ENCODE measurements at places on chromosomes 6 and 20. TPM values are rescaled to one million over a fixed set of nuclear protein-coding genes. Genes with fewer than 3 reads are reported as not detected.

DNA sequence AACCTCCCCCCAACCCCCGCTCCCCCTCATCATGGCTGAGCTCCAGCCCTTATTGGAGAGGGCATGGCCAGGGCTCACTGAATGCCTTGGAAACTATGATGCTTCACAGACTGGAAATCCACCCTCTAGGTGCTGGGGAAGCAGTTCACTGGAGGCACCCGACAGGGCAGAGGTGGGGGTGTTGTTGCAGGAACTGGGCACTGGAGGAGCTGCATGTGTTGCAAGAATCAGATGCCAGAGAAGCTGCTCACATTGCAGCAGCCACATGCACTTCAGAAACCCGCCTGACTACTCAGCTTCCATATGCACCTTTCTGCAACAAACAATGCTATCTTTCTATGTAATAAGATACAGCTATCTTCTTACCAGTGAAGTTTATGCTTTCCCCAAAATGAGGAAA lies 7.9 kb upstream of the TBPL1 start:
- H3K27ac ChIP-seq, result no peak overlapping the region
- no peaks in the 10 kb centered on the region for H3K4me1 ChIP-seq
- H3K36me3 ChIP-seq, result no peaks in the 10 kb centered on the region
- no peak overlapping the region for H3K4me3 ChIP-seq
- no peaks in the 10 kb centered on the region for H3K27me3 ChIP-seq

MICB gene
- 4.2 TPM for polyA plus RNA-seq

SOD2 gene
- polyA plus RNA-seq, result 759 TPM

GRCh38 chr20:57080796-57081195 lies 185.6 kb downstream of the BMP7 start:
- no peak overlapping the region for H3K4me3 ChIP-seq
- no peak overlapping the region for H3K27ac ChIP-seq
- H3K36me3 ChIP-seq, result no peaks in the 10 kb centered on the region
- peaks cover 8% of the 10 kb centered on the region for H3K4me1 ChIP-seq
- H3K27me3 ChIP-seq, result no peaks in the 10 kb centered on the region

DACT2 gene
- polyA plus RNA-seq, result 2.5 TPM

DNA sequence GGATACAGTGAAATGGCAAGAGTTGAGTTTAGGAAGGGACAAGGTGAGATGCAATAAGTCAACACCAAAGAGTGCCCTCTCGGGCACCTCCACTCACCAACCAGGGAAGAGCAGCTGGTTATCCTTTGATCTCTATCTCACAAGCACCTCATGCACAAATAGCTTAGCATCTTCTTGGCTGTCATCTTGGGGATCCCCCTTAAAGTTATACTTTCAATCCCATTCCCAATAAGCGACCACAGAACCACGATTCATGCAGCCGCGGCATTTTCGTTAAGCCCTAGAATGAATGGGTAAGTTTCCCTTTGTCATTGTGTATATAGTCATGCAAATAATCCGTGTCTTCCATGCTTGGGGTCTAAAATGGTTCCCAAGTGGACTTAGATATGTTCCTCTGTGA lies 73.5 kb downstream of the ADTRP start:
- DNase-seq, result no peak
- no peaks in the 10 kb centered on the region for H3K36me3 ChIP-seq
- no peak overlapping the region for H3K27ac ChIP-seq
- no peaks in the 10 kb centered on the region for H3K27me3 ChIP-seq

DNA sequence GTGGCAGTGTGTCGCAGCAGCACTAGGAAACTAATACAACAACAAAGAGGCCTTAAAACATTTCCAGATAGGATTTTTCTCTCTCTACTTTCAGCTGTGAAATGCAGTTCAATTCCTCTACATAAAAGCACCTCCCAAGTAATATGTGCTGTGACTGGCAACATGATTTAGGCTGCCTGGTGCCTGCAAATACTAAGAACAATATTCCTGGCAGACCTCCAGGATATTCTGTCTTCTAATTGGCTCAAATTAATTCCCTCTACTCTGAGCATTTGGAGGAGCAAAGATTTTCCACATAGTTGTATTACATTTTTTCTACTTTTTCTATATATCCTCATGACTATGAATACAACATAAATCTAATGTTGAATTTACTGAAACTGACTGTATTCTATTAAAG lies 33.2 kb downstream of the SCGN start:
- H3K27me3 ChIP-seq, result no peaks in the 10 kb centered on the region
- no peaks in the 10 kb centered on the region for H3K4me1 ChIP-seq
- no peak overlapping the region for H3K4me3 ChIP-seq
- no peak overlapping the region for H3K27ac ChIP-seq
- no peaks in the 10 kb centered on the region for H3K36me3 ChIP-seq

PTK7 gene
- polyA plus RNA-seq, result 101 TPM

POU3F2 gene
- 0.02 TPM for polyA plus RNA-seq

GRCh38 chr20:48933017-48933766 lies 11.7 kb downstream of the ARFGEF2 start:
- no peak for DNase-seq
- no peaks in the 10 kb centered on the region for H3K27me3 ChIP-seq
- H3K4me3 ChIP-seq, result no peak overlapping the region
- H3K36me3 ChIP-seq, result no peaks in the 10 kb centered on the region
- no peak overlapping the region for H3K27ac ChIP-seq

SLC44A4 gene
- 1.7 TPM for polyA plus RNA-seq

ARFGEF2 gene
- 11.1 TPM for polyA plus RNA-seq

GPR6 gene
- 0.05 TPM for polyA plus RNA-seq

DNA sequence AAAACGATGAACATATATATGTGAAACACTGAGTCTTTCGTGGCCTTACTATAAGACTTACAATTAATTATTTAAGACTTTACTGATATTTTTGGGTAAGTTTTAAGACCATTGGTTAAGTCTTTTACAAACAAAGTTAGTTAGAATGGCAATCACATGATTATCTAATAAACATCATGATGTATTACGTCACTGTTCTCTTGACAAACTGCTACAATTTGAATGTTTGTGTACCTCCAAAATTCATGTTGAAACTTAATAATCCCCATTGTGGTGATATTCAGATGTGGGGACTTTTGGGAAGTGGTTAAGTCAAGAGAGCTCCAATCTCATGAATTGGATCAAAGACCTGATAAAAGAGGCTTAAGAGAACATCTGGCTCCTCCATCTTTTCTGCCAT lies 25.9 kb upstream of the B3GAT2 start:
- no peak overlapping the region for H3K4me3 ChIP-seq
- no peak overlapping the region for H3K27ac ChIP-seq
- no peaks in the 10 kb centered on the region for H3K36me3 ChIP-seq
- no peaks in the 10 kb centered on the region for H3K27me3 ChIP-seq
- DNase-seq, result no peak

PSORS1C2 gene
- polyA plus RNA-seq, result 16.4 TPM

- no peak overlapping the region for H3K4me3 ChIP-seq
- H3K4me1 ChIP-seq, result peaks cover 16% of the 10 kb centered on the region
- H3K27me3 ChIP-seq, result no peaks in the 10 kb centered on the region
- no peak for DNase-seq
These were observed 33.2 kb upstream of the PAQR8 start for GRCh38 chr6:52328729-52329128.

DNA sequence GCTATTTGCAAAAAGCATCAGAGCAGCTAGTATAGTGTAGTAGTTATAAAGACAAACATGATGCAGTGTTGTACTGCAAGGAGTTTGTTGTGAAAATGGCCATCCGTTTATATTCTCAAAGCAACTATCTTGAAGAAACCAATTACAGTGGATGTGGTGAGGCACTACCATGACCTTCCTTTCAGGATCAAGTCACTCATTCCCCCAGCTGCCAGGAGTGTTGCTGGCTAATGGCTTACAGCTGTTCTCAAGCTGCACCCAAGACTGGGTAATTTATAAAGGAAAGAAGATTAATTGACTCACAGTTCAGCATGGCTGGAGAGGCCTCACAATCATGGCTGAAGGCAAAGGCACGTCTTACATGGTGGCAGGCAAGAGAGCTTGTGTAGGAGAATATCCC lies 29.0 kb downstream of the ADGRF4 start:
- no peaks in the 10 kb centered on the region for H3K36me3 ChIP-seq
- H3K4me3 ChIP-seq, result no peak overlapping the region
- DNase-seq, result no peak
- H3K27me3 ChIP-seq, result no peaks in the 10 kb centered on the region
- no peak overlapping the region for H3K27ac ChIP-seq
- H3K4me1 ChIP-seq, result no peaks in the 10 kb centered on the region

GRCh38 chr6:5589422-5590141 lies 328.3 kb downstream of the FARS2 start:
- DNase-seq, result no peak
- H3K27ac ChIP-seq, result no peak overlapping the region
- H3K4me1 ChIP-seq, result no peaks in the 10 kb centered on the region
- no peaks in the 10 kb centered on the region for H3K36me3 ChIP-seq

NKX2-2 gene
- polyA plus RNA-seq, result 0.09 TPM

DNA sequence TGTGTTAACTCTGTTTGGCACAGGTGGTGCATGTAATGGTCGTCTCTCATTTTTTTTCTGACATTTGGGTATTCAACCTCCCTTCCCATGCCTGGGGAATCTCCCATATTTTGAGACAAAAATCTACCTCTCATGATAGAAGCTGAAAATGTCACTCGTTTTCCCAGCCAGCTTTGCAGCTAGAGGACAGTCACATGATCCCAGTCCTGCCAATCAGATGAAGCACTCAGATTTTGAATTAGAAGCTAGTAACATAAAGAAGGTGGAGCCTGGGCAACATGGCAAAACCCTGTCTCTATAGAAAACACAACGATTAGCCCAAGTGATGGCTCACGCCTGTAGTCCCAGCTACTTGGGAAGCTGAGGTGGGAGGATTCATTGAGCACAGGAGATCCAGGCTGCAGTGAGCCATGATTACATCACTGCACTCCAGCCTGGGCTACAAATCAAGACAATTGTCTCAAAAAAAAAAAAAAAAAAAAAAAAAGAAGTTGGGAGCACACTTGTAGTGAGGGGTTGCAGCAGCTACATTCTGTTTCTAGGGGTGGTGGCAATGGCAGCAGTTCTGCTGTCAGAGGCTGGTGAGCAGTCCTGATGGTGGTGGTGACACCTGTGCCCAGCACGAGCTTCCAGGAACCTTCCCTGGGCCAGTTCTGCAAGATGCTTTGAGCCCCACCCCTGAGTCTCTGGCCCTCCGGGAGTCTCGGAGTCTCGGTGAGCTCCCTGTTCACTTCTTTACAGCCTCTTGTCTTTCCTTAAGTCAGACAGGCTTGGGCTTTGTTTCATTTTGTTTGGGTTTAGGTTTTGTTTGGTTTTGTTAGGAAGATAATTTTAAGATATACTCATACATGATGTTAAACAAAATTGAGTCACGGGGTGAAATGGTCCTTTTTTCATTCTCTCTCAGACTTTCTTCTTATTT lies 94.1 kb upstream of the KCNG1 start:
- no peak overlapping the region for H3K4me3 ChIP-seq
- no peak overlapping the region for H3K27ac ChIP-seq
- H3K4me1 ChIP-seq, result no peaks in the 10 kb centered on the region

ENPP3 gene
- 50.5 TPM for polyA plus RNA-seq

PLA2G7 gene
- polyA plus RNA-seq, result 26.1 TPM

DNA sequence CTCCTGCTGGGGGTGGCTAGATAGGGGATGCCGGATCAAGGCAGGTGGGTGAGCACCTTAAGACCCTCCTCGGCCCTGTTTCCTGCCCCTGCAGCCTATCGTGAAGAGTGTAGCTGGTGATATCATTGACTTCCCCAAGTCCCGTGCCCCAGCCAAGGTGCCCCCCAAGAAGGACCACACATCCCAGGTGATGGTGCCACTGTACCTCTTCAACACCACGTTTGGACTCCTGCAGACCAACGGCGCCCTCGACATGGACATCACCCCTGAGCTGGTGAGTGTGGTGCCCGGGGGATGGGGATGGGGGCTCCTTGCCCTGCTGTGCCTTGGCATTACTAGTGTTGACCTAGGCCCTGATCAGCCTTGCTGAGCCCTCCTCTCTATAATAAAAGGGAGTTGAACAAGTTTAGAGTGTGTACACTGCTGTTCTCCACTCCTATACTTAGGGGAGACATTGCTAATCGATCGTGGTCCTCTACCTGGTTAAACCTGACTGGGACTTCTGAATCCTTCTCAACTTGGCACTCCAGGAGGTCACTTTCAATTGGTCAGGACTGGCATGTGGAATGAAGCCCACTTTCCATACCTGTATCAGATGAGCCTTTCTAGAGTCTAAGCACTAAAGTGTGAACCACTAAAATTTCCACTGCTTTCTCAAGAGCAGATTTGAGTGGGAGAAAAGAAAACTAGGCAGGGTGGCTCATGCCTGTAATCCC lies 11.0 kb downstream of the BPIFB3 start:
- H3K27ac ChIP-seq, result no peak overlapping the region
- H3K27me3 ChIP-seq, result no peaks in the 10 kb centered on the region
- no peak overlapping the region for H3K4me3 ChIP-seq

DNA sequence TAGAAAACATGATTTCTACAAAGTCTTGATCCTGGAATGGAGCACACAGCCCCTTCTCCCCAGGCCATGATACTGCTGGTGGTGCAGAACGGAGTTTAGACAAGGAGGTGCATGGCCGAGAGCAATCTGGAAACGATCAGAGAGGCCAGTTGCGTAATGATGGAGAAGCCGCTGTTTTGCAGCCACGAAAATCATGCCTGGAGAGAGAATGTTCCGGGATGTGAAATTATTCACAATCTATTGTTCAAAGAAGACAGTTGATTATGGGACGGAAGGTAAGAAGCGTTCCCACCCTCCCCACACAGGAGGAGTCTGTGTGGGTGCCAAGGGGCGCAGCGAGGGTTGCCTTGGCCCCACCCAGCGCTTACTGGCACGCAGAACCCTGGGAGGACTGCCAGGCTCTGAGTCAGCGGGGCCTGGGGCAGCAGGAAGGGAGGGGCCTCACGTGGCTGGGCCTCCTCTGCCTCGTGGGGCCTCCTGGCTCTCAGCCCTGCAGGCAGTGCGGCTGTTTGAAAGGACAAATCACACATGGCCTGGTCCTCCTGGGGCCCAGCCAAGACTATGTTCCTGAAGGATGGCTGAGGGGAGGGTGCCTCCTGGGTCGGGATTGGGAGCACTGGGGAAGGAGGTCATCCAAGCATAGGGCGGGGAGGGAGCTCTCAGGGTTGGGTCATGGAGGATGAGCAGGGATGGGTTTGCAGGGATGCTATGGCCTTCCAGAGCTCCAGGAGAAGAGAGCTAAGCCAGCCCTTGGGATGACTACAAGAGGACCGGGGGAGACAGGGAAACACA lies 8.7 kb upstream of the AP5S1 start:
- no peaks in the 10 kb centered on the region for H3K36me3 ChIP-seq
- DNase-seq, result no peak
- H3K4me1 ChIP-seq, result peaks cover 20% of the 10 kb centered on the region
- peak overlapping the region; percentile 51 for H3K4me3 ChIP-seq

- peak overlapping the region; percentile 100 for H3K27ac ChIP-seq
- peak overlapping the region; percentile 77 for H3K4me3 ChIP-seq
- H3K4me1 ChIP-seq, result peaks cover 9% of the 10 kb centered on the region
- peaks cover 22% of the 10 kb centered on the region for H3K36me3 ChIP-seq
- no peaks in the 10 kb centered on the region for H3K27me3 ChIP-seq
- peak; percentile 72 for DNase-seq
These were observed 575 bp downstream of the WTAP start for GRCh38 chr6:159727717-159728445.
